ENCODE measurements at places on chromosomes 13 and 19.
A peak's percentile ranks its signal among the peaks of the same experiment; 100 is the strongest.

DNA sequence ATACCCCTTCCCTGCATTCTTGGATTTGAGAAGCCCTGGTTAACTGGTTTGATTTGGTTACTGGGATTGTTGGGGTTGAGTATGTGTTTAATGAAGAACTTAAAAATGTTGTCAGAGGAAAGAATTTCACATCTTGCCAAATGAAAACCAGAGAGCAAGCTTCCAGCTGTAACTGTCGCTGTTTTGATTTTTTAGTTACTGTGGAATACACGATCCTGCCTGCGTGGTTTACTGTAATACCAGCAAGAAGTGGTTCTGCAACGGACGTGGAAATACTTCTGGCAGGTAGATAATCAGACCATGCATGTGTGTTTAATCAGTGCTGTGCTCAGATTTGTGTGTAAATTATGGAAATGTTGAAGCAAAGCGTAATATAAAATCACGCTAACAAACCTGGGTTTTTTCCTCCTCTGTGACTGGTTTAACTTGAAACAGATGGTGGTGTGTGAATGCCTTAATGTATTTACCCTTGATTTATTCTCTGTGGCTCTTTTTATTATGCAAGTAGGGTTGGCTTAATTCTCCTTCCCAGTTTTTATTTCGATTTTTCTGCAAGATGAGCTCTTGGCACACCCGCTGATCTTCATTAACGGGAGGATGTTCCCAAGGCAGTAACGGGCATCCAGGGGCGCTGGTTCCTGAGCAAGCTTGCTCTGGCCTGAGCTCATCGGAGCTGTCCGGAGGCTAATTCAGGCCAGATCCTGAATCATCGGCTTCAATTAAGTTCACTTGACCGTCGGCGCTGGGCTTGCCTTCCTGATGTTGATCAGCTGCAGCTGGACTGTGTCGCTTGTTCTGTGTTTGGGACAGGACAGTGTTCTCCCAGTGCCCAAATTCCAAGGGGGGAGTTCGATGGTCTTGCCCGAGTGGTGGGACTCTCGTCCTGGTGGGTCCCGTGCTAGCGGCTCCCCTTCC is 16.0 kb downstream of the UPF1 start:
- peak; percentile 70 for DNase-seq

DNA sequence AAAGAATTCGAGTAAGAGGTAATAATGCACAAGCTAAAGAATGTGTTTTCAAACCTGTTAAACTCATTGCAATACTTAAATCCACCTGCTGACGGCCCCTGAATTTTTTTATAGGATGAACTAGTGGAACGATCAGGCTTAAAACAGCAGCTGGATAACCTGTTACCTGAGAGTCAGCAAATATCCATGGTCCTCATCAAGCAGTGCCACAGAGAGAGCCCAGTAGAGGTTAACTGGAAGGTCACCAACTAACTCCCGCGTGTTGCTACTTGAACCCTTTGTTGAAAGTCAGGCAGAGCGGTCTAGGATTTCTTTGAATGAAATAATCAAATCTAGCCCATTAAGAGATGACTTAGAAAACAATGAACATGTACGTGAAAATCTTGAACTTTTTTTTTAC is 47.6 kb upstream of the SPRY2 start:
- no peak for DNase-seq

DNA sequence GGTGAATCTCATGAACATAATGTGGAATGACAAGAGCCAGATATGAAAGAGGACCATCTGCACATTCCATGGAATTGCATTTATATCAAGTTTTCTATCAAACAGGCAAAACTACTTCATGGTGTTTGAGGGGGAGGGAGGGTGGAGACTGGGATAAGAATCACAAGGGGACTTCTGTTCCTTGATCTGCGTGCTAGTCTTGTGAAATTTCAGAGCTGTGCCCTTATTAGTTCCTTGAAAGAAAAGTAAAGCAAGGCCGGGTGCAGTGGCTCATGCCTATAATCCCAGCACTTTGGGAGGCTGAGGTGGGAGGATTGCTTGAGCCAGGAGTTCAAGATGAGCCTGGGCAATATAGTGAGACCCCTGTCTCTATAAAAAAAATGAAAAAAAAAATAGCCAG is 30.2 kb upstream of the CEBPG start:
- no peak for DNase-seq

DNA sequence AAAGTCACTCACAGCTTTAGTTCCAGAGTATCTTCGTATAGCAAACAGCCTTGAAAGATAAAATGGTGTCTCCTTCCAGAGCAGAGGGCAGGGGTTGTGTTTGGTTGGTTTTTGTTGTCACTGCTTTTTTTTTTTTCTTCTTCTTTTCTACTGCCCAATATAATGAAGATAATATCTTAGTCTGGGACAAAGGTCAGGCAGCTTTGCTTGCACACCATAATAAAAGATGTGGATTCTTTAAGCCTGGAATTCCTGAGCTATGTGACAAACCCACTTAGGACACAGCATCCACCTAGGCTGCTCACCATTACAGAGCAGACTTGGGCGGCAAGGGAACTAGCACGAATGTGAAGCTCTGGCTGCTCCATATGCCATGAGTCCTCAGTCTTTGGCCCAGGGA is 165.6 kb upstream of the MIR17HG start:
- DNase-seq: no peak

- DNase-seq: peak; percentile 89
Measured at GRCh38 chr19:14073261-14073924, 807 bp downstream of the MISP3 start.

GRCh38 chr19:2475018-2475701 is 767 bp upstream of the GADD45B start:
- peak; percentile 70 for DNase-seq

GRCh38 chr19:16897029-16897855 is 8.4 kb downstream of the F2RL3 start:
- peak; percentile 92 for DNase-seq

GRCh38 chr19:12163826-12164225 is 930 bp downstream of the ZNF136 start:
- peak; percentile 59 for DNase-seq

GRCh38 chr19:8488365-8488764 is 14.1 kb downstream of the PRAM1 start:
- no peak for DNase-seq

- no peak for DNase-seq
Measured at GRCh38 chr19:17647071-17648020, 40.8 kb downstream of the UNC13A start.

GRCh38 chr19:48784527-48784926 is 26.3 kb downstream of the BCAT2 start:
- no peak for DNase-seq

DNA sequence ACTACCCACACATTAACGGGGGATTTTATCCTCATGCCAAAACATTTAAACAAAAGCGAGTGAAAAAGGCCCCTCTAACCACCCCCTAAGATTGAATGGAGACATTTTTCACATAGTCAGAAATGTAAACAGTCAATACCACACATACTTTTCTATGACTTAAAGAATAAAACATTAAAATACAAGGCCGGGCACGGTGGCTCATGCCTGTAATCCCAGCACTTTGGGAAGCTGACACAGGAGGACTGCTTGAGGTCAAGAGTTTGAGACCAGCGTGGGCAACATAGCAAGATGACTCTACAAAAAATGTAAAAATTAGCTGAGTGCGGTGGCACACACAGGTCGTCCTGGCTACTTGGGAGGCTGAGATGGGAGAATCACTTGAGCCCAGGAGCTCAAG is 47.3 kb downstream of the MPHOSPH8 start:
- peak; percentile 74 for DNase-seq

GRCh38 chr19:17718550-17718946 is 732 bp upstream of the MAP1S start:
- no peak for DNase-seq

GRCh38 chr13:98781045-98781444 is 28.6 kb upstream of the SLC15A1 start:
- no peak for DNase-seq

DNA sequence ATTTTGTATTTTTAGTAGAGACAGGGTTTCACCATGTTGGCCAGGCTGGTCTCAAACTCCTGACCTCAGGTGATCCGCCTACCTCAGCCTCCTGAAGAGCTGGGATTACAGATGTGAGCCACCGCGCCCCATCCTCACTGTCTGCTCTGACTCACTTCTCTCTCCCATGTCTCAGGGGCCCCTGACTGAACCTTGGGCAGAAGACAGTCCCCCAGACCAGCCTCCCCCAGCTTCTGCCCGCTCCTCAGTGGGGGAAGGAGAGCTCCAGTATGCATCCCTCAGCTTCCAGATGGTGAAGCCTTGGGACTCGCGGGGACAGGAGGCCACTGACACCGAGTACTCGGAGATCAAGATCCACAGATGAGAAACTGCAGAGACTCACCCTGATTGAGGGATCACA is 5.0 kb downstream of the SIGLEC9 start:
- no peak for DNase-seq

GRCh38 chr19:16217716-16218451 is 20.2 kb downstream of the AP1M1 start:
- no peak for DNase-seq
